ENCODE measurements at places on chromosomes 7 and 10. TPM values are rescaled to one million over a fixed set of nuclear protein-coding genes. Genes with fewer than 3 reads are reported as not detected.

- H3K27ac ChIP-seq = no peak overlapping the region
- no peaks in the 10 kb centered on the region for H3K36me3 ChIP-seq
- H3K4me3 ChIP-seq = no peak overlapping the region
Measured at GRCh38 chr10:101858723-101859500, 15.3 kb upstream of the KCNIP2 start.

DNA sequence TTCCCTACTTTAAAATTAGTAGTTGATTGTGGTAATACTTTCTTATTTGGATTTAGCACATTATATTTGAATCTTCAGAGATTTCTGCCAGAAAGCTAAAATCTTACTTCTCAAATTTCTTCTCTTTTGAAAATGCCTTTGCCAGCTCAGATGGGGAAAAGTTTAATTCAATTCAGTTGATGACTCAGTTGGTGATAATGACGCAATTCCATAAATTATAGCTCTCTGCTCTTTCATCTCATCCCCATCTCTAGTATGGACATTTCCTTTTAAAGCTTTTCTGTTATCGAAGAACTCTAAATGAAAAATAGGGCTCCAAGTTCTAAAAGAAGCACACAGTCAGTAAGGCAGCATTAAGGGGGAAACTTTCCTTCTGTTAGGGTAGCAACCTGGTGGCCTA, 25.5 kb downstream of the RNLS start:
- no peaks in the 10 kb centered on the region for H3K27me3 ChIP-seq
- no peak overlapping the region for H3K27ac ChIP-seq
- no peak for DNase-seq
- H3K4me1 ChIP-seq = no peaks in the 10 kb centered on the region
- no peaks in the 10 kb centered on the region for H3K36me3 ChIP-seq

DNA sequence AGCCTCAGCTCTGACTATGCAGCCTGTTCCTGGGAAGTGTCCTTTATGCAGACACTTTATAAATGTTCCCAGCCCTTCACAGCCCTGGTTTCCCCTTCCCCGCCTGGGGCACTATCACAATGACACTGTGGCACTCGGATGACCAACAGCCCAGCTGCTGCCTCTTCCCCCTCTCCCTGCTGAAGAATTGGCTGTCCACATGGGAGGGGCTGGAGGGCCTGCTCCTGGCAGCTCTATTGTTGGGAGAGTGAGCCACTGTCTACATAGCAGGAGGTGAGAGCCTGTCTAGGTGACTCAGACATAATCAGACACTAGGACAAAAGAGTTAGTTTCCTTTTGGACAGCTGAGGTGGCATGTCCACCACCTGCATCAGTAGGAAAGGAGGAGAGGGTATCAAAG, 437.5 kb downstream of the PLXNA4 start:
- DNase-seq = no peak
- H3K27me3 ChIP-seq = no peaks in the 10 kb centered on the region
- no peaks in the 10 kb centered on the region for H3K36me3 ChIP-seq
- no peak overlapping the region for H3K4me3 ChIP-seq
- H3K4me1 ChIP-seq = no peaks in the 10 kb centered on the region

DNA sequence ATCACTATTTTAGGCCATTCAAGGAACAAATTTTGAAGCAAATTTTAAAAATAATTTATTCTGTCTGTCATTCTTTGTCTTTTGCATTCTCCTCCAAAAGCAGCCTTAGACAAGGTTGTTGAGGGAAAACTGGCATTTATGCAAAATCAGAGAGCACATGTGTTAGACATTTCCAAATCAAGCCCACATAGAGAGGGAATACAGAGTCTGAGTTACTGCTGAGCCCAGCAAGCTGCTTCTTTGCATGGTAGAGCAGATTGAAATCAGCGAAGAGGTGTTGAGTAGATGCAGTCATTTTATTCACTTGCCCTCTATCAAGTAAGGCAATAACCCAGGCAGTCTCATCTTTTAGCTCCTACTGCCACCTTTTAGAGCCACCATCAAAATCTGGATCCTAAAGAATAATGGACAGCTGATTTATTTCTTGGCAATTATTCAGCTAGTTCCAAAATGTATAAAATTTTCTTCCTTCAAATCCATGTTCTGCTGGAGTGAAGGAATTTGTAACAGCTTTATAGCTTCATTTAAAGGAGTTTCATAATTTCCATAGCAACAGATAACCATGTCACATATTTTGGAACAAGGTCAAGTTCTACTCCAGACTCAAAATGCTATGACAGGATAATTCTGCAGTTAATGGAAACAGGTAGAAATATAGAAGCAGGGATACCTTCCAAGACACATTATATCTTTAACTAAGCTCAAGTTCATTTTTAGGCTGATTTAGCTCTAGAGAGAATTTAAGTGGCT, 7.3 kb upstream of the PCDH15 start:
- no peaks in the 10 kb centered on the region for H3K4me1 ChIP-seq
- no peaks in the 10 kb centered on the region for H3K36me3 ChIP-seq
- no peaks in the 10 kb centered on the region for H3K27me3 ChIP-seq
- H3K27ac ChIP-seq = no peak overlapping the region

- no peak overlapping the region for H3K4me3 ChIP-seq
- H3K27me3 ChIP-seq = no peaks in the 10 kb centered on the region
- DNase-seq = no peak
Measured at GRCh38 chr10:74335501-74335900, 184.5 kb downstream of the ADK start.

The ATOH7 gene
- not detected for total RNA-seq

The AFAP1L2 gene
- total RNA-seq = 323 TPM

The CALML3 gene
- total RNA-seq = not detected

The GPR26 gene
- total RNA-seq = not detected

The NT5C2 gene
- total RNA-seq = 206 TPM

The KLF14 gene
- not detected for total RNA-seq

The KLF6 gene
- 125 TPM for total RNA-seq
